Skin of body (tissue), 3 donors: ENCODE measurements at places on chromosomes 12 and 14.

DNA sequence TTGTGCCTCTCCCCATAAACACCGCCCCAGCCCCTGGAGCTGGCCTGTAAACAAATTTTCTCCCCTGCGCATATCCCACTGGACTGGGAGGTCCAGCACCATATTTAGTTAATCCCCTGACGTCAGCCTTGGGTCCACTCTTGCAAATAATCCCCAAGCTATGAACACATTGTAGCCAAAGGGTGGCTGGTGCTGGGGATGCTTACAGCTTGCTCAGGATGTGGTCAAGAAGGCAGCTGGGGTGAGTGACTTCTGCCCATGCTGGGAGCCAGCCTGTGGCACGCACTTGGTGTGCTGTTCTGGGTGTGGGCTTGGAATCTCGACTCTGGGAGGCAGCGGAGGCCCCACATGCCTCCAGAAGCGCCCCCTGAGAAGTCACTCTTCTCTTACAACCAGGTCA lies 32.1 kb downstream of the CMKLR1 start:
- DNase-seq, result no peak

- DNase-seq, result no peak
These were observed 536 bp upstream of the SLC35E3 start for GRCh38 chr12:68745376-68745903.

DNA sequence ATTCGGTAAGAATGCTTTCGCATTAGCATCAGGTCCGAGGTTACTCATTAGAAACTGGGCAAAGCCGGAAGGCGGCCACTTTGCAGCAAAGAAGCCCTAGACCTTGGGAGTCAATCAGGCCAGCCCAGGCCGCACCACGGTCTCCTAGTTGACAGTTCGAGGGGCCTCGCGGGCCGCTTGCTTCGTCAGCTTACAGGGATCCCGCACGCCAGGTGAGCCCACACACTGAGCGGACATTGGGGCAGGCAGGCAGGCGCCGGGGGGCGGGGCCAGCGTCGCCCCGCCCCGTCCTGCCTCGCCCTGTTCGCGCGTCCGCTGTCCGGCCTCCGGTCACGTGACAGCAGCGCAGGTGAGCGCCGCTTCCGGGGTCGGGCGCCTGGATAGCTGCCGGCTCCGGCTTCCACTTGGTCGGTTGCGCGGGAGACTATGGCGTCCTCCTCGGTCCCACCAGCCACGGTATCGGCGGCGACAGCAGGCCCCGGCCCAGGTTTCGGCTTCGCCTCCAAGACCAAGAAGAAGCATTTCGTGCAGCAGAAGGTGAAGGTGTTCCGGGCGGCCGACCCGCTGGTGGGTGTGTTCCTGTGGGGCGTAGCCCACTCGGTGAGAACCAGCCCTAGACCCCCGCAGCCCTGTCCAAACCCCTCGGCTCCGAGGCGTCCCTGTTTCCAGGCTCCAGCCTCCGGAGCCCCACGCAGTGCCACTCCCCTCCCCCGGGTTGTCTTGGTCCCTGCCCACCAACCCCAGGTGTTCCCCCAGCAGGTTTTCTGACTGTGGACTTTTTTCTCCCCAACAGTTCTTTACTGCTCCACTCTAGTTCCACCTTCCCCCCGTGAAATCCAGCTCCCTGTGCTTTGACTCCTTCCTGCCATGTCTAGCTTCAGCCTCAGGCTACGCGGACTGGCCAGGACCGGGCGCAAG lies at the start of gene PIP4K2C:
Gene PIP4K2C, plus strand, starts transcription at position 329 of the 918 bp plus-strand sequence. Its CDS starts 98 bp downstream, at position 427.
- DNase-seq, result no peak

- DNase-seq, result no peak
These were observed 230.9 kb upstream of the DDHD1 start for GRCh38 chr14:53384073-53384472.

DNA sequence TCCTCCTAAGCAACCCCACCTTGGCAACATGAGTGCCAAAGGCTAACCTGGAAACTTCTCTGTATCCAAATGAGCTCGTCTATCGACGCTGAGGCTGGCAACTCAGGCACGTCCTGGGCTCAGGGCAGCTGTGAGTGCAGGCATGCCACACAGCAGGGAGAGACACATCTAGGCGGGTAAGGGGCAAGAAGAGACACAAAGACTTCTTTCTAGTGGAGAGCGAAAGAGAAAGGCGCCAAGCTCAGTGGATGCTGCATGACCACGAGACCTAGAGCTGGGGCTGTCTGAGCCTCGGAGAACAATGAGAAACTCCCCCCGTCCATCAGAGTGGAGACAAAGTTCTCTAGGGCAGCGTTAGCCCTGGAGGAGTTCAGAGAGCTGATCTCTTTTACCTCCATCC lies 170.4 kb downstream of the CALM1 start:
- DNase-seq, result no peak

DNA sequence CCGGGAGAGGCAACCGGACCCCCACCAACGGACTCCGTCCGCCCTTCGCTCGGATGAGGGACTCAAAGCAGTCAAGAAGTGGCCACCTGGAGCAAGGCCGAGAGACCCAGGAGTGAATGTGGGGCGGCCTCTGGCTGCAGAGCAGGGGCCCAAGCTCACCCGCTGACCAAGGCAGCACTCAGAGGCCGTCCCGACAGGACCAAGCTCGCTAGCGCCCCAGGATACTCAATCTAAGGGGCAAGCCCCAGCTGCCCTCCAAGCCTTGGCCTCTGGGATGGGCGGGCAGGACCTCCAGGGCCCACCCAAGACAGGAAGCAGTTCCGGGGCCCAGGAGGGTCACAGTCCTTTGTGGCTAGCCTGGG lies 936 bp downstream of the AKT1 start:
- no peak for DNase-seq

DNA sequence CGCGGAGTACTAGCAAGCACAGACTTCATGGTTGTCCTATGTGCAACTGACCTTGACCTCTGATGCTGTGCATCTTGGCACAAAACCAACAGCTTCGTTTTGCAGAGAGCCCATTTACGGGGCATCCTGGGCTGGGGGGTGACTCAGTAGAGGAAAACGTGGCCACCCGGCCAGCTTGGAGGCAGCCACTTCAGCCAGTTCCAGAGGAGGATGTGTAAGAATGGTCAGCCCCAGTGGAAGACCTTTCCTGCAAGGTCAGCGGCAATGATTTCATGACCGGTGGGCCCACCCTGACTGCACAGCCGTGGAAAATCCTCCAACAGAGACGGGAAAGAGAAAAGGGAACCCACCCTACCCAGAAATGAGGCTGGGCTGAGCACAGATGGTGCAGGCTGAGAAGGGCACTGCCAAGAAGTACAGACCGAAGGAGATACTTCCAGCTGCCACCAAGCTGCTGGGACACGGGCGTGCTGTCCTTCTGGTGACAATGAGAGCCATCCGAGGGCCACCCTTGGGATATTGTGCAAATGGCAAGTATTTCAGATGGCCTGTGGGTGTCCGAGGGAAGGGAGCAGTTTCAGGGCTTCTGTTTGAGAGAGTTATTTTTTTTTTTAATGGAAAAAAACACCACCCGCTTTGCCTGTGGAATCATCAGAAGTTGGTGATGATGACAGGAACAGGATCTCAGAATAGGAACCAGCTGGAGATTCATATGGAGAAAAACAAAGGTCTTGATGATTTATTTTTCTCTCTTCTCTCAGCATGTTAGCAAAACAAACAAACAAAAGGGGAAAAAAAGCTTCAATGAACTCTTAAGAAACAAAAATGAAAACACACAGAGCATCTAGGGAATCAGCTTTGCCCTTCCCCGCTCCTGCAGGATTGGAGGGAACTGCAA lies 120.2 kb upstream of the RFLNA start:
- peak; percentile 93 for DNase-seq

DNA sequence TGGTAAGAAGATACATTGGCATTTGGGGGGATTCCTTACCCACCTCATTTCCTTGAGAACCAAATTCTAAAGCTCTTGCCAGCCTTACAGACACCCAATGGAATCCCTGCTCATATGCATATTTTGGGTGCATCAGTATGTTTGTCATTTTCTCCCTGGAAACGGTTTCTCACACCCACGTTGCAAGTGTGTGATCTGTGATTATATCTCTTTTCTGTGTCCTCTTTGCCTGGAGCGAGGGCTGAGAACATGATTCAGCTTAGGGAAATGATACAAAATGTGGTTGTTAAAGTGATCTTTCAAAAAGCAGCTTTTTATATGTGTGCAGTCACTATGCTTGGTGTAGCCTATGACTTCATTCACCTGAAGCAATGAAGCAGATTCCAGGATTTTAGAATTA lies 52.0 kb downstream of the KCNMB4 start:
- DNase-seq, result no peak

GRCh38 chr12:55629058-55629841 lies 7.4 kb upstream of the OR10P1 start:
- no peak for DNase-seq

- no peak for DNase-seq
These were observed 75.5 kb upstream of the CPM start for GRCh38 chr12:69008520-69008919.

GRCh38 chr12:89450907-89451306 lies 73.7 kb downstream of the GALNT4 start:
- DNase-seq, result no peak

GRCh38 chr14:33940561-33941011 lies 10.3 kb downstream of the EGLN3 start:
- DNase-seq, result no peak

DNA sequence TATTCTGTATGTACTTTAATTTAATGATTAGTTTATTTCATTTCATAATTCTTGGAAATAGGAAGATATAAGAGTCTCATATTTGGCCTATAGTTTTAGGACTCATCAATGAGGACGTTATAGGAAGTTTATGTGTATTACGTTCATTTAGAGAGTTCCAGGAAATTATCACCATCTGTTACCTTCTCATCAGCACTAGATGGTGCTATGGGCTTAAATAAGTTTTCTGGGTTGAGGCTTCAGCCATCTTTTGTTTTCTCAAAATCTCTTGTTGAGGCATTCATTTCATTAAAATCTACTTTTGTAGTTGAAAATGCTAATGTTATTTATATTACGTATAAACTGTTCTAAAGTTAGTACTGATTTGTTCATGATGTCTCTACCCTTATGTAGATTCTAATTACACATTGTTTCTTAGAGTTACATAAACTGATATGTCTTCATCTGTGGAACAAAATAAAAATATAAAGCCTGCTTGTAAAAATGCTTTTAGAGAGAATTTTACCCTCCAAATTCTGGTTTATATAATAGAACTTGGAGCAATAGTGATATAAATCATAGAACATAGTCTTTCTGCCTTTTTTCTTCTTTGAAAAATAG lies 89.2 kb downstream of the CFAP54 start:
- DNase-seq, result peak; percentile 47

- DNase-seq, result no peak
These were observed 22.4 kb downstream of the DENND5B start for GRCh38 chr12:31568498-31568897.

GRCh38 chr14:69989622-69990021 lies 110.4 kb downstream of the SMOC1 start:
- no peak for DNase-seq

DNA sequence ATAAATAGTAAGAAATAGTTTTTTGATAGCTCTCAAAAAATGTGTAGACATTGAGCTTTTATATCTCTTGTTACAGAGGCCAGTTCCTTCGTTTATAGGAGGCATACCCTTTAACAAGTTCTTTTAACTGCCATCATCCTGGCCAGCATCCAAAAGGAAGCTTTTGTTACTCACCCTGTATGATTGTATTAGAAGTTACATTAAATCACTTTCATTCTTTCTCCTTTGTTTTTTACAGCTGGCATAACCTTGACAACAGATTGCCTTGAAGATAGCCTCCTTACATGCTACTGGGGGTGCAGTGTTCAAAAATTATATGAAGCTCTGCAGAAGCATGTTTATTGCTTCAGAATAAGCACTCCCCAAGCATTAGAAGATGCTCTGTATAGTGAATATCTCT lies 20.1 kb downstream of the CGRRF1 start:
- no peak for DNase-seq

DNA sequence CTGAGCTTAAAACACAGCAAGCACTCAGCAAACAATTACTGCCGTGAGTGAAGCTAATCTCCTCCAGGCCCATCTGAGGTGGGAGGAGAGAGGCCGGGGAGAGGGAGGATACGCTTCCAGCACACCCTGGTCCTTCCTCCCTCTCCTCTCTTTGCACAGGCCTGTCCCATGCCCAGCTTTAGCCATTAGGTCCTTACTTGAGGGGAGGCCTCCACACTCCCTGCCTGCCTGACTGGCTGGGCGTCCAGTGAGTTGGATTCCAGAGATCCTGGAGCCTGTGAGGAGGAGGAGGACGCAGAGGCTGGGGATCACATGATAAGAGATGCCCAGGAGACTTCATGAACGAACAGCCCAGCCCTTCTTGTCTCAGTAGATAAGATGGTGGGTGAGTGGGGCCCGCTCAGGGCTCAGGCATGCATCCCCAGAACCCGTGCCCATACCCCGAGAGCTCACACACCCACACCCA lies 65.1 kb upstream of the NCOR2 start:
- no peak for DNase-seq

DNA sequence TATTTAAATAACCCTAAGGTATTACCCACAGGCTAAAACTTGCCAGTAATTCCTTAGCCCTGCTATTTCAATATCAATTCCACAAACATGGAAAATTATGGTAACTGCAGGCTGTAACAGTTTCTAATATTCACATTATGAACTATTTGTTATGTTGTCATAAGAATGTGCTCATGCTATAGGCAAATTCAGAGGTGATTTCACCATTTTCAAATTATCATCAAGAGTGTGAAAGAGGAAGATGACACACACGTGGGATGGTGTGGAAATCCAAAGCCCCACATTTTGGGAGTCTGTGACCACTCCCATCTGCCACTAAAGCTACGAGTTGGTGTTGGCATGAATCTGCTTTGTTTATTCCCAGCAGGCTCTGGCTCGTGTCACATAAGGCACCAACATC lies 5.9 kb upstream of the MYO1A start:
- no peak for DNase-seq
